Hindlimb muscle (tissue), 1 donor: ENCODE measurements at places on chromosomes 7 and 10.

GRCh38 chr10:86556532-86556931, 34.9 kb upstream of the WAPL start:
- no peak for DNase-seq

GRCh38 chr10:12832096-12832495, 169.4 kb downstream of the CCDC3 start:
- DNase-seq = no peak

- no peak for DNase-seq
Measured at GRCh38 chr10:62108759-62109586, 159.7 kb downstream of the RTKN2 start.

GRCh38 chr10:79128923-79129305, 60.1 kb downstream of the ZMIZ1 start:
- DNase-seq = no peak
